ENCODE measurements at places on chromosomes 5 and 9. TPM values are rescaled to one million over a fixed set of nuclear protein-coding genes. Genes with fewer than 3 reads are reported as not detected.

SPINK6 gene
- total RNA-seq, result not detected

FAM163B gene
- total RNA-seq, result not detected

OBP2B gene
- total RNA-seq, result not detected

MEF2C gene
- total RNA-seq, result 359 TPM

ERGIC1 gene
- total RNA-seq, result 69.6 TPM

PAEP gene
- total RNA-seq, result not detected

PPP3R2 gene
- total RNA-seq, result not detected

ELOVL7 gene
- 0.32 TPM for total RNA-seq

- no peak for DNase-seq
- no peak overlapping the region for H3K27ac ChIP-seq
- no peaks in the 10 kb centered on the region for H3K36me3 ChIP-seq
- H3K4me3 ChIP-seq, result no peak overlapping the region
Observed at GRCh38 chr9:126198854-126199253, 127.8 kb upstream of the MVB12B start.

- H3K36me3 ChIP-seq, result no peaks in the 10 kb centered on the region
- DNase-seq, result no peak
- no peak overlapping the region for H3K4me3 ChIP-seq
Observed at GRCh38 chr5:96322865-96323264, 110.2 kb downstream of the PCSK1 start.

GRCh38 chr5:59798862-59799667 lies 94.5 kb downstream of the PDE4D start:
- no peak for DNase-seq
- no peak overlapping the region for H3K4me3 ChIP-seq
- peaks cover 17% of the 10 kb centered on the region for H3K4me1 ChIP-seq
- no peak overlapping the region for H3K27ac ChIP-seq

DNA sequence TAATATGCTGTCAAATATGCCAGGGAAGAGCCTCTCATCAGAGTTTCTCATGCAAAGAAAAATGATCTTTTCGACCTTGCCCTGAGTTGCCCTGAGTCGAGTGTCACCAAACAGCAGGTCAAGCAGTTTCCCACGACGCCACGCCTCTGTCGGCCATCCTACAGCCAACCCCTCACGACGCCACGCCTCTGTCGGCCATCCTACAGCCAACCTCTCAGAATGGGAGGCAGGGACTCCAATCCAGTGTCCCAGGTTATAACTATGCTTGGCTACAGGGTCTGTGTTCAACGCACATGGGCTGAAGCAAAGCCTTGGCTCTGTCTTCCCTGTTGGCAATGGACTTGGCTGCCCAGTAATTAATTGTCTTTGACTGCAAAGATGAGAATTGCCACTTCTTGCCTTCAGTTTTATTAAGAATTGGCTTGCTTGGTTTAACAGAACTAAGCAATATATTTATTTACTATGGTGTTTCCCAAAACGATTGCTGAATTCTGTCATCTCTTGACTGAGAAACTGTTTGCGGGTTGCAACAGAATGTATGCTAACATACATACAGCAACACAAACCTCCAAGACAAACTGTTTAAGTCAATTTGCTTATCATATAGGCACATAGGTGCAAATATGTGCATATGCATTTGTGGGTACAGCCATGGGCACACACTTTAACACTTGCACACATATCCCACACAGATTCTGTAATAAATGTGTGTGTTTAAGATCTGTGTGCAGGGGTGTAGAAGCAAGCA lies 352.9 kb downstream of the GLIS3 start:
- peaks cover 2% of the 10 kb centered on the region for H3K27me3 ChIP-seq
- no peaks in the 10 kb centered on the region for H3K36me3 ChIP-seq
- H3K4me1 ChIP-seq, result no peaks in the 10 kb centered on the region
- DNase-seq, result no peak
- H3K4me3 ChIP-seq, result no peak overlapping the region

GRCh38 chr5:125584140-125584520 lies 837.7 kb upstream of the ZNF608 start:
- H3K4me3 ChIP-seq, result no peak overlapping the region

GRCh38 chr5:142783601-142784341 lies 13.6 kb downstream of the ARHGAP26 start:
- H3K27me3 ChIP-seq, result no peaks in the 10 kb centered on the region
- H3K4me1 ChIP-seq, result peaks cover 17% of the 10 kb centered on the region
- no peak for DNase-seq
- H3K27ac ChIP-seq, result no peak overlapping the region
- no peaks in the 10 kb centered on the region for H3K36me3 ChIP-seq
- no peak overlapping the region for H3K4me3 ChIP-seq

DNA sequence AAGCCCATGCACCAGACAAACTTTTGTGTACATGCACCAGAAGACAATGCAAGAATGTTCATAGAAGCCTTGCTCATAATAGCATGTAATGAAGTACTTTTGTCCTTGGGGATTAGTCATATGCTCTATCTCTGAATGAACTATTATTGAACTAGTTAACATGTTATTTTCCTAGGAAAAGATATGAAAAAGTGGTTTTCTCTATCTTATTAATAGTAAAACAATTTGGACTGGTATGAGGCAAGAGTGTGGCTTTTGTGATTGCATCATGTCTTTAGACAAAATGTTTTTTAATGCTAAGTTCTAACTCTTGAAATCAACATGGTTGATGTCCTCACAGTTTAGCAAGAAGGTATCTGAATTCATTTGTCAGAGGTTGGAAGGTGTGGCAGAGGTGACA lies 55.7 kb upstream of the SPDL1 start:
- H3K27ac ChIP-seq, result no peak overlapping the region
- H3K27me3 ChIP-seq, result peaks cover 21% of the 10 kb centered on the region
- H3K36me3 ChIP-seq, result no peaks in the 10 kb centered on the region
- DNase-seq, result no peak

DNA sequence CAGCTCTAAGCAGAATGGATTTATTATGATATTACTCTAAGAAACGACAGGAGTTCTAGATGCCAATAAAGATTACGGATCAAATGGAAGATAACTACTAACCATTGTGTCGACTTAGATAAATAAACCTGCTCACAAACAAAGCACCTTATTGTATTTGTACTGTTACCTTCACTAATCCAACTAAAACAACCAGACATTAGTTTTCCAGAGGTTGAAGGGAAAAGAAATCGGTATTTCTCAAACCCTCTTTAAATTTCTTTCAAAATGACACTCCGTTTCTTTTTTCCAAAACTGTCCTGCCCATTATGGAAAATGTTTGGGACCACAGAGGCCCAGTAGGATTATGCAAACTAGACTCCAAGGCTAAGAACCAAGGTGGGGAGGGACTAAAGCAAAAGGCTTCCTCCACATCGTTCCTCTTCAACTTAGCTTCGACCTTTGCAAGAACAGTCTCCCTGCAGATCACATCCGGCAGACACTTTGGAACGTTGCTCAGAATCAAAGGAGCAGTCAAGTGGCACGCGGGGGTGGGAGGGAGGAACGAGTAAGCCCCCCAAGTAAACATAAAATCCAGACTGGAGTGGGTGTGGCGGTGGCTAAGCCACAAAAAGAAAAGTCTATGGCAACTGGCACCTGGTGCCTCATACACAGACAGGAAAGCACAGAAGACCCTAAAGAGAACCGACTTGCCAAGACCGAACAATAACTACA lies 2.7 kb downstream of the MLLT3 start:
- H3K36me3 ChIP-seq, result peaks cover 4% of the 10 kb centered on the region
- peak overlapping the region; percentile 77 for H3K4me3 ChIP-seq
- H3K27me3 ChIP-seq, result peaks cover 19% of the 10 kb centered on the region

GRCh38 chr9:115671963-115672305 lies 481.7 kb upstream of the PAPPA start:
- H3K4me3 ChIP-seq, result no peak overlapping the region
- no peak for DNase-seq
- H3K27me3 ChIP-seq, result no peaks in the 10 kb centered on the region
- no peaks in the 10 kb centered on the region for H3K36me3 ChIP-seq

GRCh38 chr9:95086564-95086955 lies 230.9 kb downstream of the FANCC start:
- peaks cover 2% of the 10 kb centered on the region for H3K4me1 ChIP-seq
- H3K27ac ChIP-seq, result no peak overlapping the region
- no peak overlapping the region for H3K4me3 ChIP-seq
- no peak for DNase-seq
- H3K36me3 ChIP-seq, result peaks cover 25% of the 10 kb centered on the region

- H3K4me1 ChIP-seq, result no peaks in the 10 kb centered on the region
- H3K27me3 ChIP-seq, result peaks cover 10% of the 10 kb centered on the region
- DNase-seq, result no peak
- H3K36me3 ChIP-seq, result no peaks in the 10 kb centered on the region
Observed at GRCh38 chr5:179324760-179325295, 20.4 kb downstream of the ADAMTS2 start.

GRCh38 chr5:104370523-104370922 lies 807.9 kb upstream of the NUDT12 start:
- no peaks in the 10 kb centered on the region for H3K36me3 ChIP-seq
- no peak for DNase-seq

DNA sequence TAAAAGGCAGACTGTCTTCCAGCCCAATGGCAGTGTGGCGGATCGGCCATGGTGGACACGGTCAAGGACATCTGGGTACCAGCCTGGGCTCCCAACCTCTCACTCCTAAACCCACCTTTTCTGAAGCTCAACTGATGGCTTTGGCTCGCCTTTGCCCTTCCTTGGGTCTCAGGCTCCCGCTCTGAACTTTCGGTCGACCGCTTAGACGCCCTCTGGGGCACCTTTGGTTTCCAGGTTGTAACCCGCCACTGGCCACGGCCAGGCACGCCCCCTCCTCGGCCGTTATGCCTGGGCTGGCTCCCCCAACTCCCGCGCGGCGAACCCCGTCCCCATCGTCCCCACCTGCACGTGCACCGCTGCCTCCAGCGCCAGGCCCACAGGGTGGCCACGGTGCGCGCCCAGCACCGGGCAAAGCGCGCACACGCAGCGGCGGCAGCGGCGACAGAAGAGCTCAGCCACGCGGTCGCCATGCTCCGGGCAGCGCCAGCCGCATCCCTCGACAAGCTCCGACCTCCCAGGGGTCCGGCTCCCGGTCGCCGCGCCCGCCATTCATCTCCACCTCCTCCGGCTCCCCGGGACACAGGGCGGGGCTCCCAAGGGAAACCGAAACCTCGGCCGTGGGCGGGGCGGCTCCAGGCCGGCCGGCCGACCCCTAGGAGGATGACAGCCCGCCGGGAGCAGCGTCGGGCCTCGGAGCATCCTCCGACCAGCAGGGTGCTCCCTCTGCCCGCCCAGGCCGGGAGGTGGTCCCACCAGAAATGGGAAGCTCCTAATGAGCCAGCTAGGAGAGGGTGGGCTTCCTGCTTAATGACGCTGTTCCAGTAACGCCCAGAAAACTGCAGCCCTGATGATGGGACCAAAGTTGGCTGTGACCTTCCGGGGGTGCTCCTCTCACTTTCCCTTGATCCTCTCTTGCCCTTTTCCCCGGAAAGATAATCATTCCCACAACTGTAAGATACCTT lies at the start of gene TRIM14:
TRIM14 (minus strand) TSS at position 583 of the 962 bp plus-strand sequence; CDS start at position 549, 34 bp downstream.
- no peaks in the 10 kb centered on the region for H3K27me3 ChIP-seq
- peak within 1 kb of the TSS; percentile 85 for H3K27ac ChIP-seq
- peak; percentile 51 for DNase-seq
- H3K4me1 ChIP-seq, result peaks cover 42% of the 10 kb centered on the region
- peaks cover 5% of the 10 kb centered on the region for H3K36me3 ChIP-seq

DNA sequence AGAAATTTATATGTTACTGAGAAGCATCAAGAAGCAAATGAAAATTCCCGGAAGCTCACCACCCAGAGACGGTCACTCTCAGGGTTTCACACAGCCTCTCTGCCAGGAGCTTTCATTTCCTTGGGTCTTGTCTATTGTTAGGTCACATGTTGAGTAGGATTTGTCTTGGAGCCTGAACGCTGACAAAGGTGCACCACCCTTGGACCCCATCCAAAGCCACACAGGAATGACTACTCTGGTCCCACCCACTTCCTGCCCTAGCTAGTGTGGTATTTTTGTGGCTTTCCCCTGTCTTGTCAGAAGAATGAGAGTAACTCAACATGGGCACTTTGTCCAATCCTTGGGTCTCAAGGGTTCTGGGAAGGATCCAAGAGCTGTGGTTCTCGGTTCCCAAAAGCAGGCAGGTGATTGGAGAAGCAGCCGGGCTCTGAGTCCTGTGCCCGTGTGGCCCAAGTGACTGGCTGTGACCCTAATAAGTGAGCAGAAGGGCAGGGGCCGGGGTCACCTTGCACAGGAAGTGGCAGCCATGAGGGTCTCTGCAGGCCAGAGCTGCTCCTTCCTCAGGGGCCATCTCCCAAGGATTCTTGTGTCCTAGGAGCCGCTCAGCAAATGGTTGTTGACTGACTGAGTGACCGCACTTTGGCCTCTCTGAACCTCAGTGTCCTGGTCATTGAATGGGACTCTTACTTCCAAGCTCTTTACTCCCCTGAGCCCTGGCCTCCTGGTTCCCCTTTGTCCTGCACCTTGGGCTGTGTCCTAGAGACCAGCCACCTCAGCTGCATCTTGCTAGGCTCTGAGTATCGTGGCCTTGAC lies 6.9 kb downstream of the FGD3 start:
- H3K27me3 ChIP-seq, result peaks cover 17% of the 10 kb centered on the region
- no peaks in the 10 kb centered on the region for H3K36me3 ChIP-seq
- no peak overlapping the region for H3K27ac ChIP-seq

GRCh38 chr9:94783102-94783682 lies 56.7 kb downstream of the AOPEP start:
- H3K36me3 ChIP-seq, result peaks cover 2% of the 10 kb centered on the region
- H3K4me1 ChIP-seq, result peaks cover 7% of the 10 kb centered on the region
- H3K27me3 ChIP-seq, result no peaks in the 10 kb centered on the region
- DNase-seq, result no peak
- H3K4me3 ChIP-seq, result no peak overlapping the region
- no peak overlapping the region for H3K27ac ChIP-seq

DNA sequence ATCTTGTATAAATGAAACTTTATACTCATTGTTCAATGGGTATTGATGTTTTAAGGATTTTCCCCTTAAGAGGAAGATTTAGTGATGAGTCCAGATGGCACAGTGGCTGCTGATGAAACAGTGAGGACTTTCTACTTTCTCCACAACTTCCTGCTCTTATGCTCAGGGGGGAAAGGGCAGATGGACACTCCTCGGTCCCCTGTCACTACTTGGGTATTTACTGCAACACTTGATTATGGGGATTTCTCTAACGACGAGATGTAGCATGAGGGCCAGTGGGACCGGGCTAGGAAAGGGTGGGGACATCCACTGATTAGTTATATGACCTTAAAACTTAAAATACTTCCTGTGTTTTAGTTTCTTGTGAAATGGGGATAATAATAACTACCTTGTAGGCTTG lies 146.1 kb upstream of the HMHB1 start:
- no peak for DNase-seq
- H3K27me3 ChIP-seq, result no peaks in the 10 kb centered on the region
- no peak overlapping the region for H3K27ac ChIP-seq
- no peaks in the 10 kb centered on the region for H3K36me3 ChIP-seq
- no peaks in the 10 kb centered on the region for H3K4me1 ChIP-seq

- no peak overlapping the region for H3K27ac ChIP-seq
- H3K4me3 ChIP-seq, result no peak overlapping the region
- H3K36me3 ChIP-seq, result peaks cover 4% of the 10 kb centered on the region
- no peaks in the 10 kb centered on the region for H3K27me3 ChIP-seq
- DNase-seq, result no peak
Observed at GRCh38 chr5:134949316-134949715, 18.4 kb upstream of the CATSPER3 start.

Measured in activated B cell treated with CpG ODN at 0.5 μM for 24 hours (primary cell).